ENCODE measurements at places on chromosomes 2 and 18. TPM values are rescaled to one million over a fixed set of nuclear protein-coding genes. Genes with fewer than 3 reads are reported as not detected.

- no peaks in the 10 kb centered on the region for H3K4me1 ChIP-seq
- H3K36me3 ChIP-seq, result no peaks in the 10 kb centered on the region
- H3K4me3 ChIP-seq, result no peak overlapping the region
- no peak overlapping the region for H3K27ac ChIP-seq
- no peak for DNase-seq
These were observed 27.5 kb downstream of the TMEM178A start for GRCh38 chr2:39693245-39693644.

- no peak for DNase-seq
- H3K36me3 ChIP-seq, result no peaks in the 10 kb centered on the region
- H3K27ac ChIP-seq, result no peak overlapping the region
- H3K4me1 ChIP-seq, result peaks cover 14% of the 10 kb centered on the region
- no peaks in the 10 kb centered on the region for H3K27me3 ChIP-seq
- H3K4me3 ChIP-seq, result no peak overlapping the region
These were observed 240.4 kb downstream of the IKZF2 start for GRCh38 chr2:212911011-212911410.

The OSBPL6 gene
- total RNA-seq, result 0.52 TPM

DNA sequence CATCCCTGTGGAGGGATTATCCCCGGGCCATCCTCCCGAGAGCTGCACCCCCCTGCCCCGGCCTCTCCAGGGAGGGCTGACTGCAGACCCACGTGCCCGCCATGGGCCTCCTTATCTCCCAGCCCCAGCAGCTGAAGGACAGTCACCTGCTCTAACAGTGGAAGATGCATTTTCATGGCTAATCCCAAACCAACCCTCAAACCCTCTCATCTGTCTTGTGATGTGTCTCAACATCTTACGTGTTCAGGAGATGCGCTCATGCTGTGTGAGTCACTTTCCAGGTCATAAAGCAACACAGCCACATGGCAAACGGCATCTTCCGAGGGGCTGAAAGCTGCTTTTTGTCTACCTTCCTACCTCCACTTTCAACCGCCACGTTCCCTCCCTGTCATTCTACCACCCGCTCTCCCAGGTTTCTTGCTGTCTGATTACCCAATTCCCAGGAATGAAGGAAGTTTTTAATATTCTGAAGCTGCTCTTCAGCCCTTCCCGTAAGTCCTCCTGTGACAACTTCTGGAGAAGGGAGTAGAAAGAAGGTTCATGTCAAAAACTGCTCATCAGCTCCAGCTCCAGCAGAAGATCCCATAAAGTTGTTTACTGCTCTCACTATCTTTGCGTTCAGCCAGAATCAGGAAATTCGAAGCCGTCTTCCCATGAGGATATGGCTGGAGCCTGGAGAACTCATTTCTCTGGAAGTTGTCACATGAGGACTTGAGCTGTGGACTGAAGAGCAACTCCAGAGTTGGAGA is 54.5 kb downstream of the MBP start:
- H3K4me3 ChIP-seq, result no peak overlapping the region
- no peaks in the 10 kb centered on the region for H3K27me3 ChIP-seq
- H3K27ac ChIP-seq, result peak overlapping the region; percentile 28
- no peak for DNase-seq

The TAF1B gene
- 30.6 TPM for total RNA-seq

The UGT1A4 gene
- not detected for total RNA-seq

DNA sequence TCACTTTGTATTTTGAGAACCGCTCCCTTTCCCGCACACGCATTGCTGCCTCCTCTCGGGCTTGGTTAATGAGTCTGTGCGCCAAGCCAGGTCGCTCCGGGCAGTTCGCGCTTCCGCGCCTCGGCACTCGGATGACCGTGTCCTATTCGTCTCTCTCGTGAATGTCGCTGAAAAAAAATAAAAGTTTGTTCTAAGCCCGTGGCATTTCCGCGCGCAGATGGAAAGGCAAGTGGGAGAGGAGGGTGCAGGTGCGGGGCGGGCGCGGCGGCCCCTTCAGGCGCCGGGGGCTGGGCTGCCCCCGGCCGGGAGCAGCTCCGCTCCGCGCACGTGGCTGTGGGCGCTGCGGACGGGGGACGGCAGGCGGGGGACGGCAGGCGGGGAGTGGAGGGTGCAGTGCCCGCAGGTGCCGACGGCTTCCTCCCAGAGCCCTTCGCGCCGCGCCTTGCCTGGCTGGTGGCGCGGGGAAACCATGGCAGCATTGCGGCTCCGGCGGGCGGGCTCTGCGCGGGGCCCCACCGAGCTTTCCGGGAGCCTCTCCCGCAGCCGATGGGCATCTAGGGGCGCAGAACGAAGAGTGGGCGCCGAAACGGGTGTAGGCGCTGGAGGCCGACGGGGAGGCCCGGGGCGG is 159.6 kb upstream of the SIX2 start:
- H3K27ac ChIP-seq, result peak overlapping the region; percentile 33
- H3K4me1 ChIP-seq, result peaks cover 7% of the 10 kb centered on the region
- H3K36me3 ChIP-seq, result no peaks in the 10 kb centered on the region

The TNS1 gene
- total RNA-seq, result 13.5 TPM

DNA sequence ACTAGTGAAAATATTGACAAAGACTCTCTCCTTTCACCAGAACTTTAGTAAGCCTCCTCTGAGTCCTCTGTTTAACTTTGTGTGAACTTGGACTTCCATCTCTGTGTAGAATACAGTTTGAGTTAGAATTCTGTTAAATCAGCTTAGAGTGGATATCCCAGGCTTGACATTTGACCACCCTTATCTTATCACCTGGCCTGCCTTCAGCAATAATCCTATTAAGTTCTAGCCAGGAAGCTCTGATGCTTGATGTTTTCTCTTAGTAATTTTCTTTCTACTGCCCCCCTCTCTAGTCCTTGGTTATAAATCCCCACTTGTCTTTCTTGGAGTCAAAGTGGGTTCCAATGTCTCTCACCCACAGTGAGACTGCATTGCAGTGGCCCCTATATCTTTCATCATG is 702.7 kb upstream of the GCFC2 start:
- no peak overlapping the region for H3K27ac ChIP-seq
- H3K4me3 ChIP-seq, result no peak overlapping the region
- H3K27me3 ChIP-seq, result no peaks in the 10 kb centered on the region
- H3K36me3 ChIP-seq, result no peaks in the 10 kb centered on the region
- no peak for DNase-seq

GRCh38 chr2:3913166-3913565 is 209.8 kb downstream of the DCDC2C start:
- no peak for DNase-seq
- H3K27ac ChIP-seq, result no peak overlapping the region
- H3K36me3 ChIP-seq, result no peaks in the 10 kb centered on the region
- no peaks in the 10 kb centered on the region for H3K4me1 ChIP-seq

The TOGARAM2 gene
- total RNA-seq, result 5.0 TPM

The IL36B gene
- not detected for total RNA-seq

The RAPGEF4 gene
- total RNA-seq, result 0.62 TPM

The TDRD15 gene
- not detected for total RNA-seq

The SH2D6 gene
- total RNA-seq, result 0.10 TPM

DNA sequence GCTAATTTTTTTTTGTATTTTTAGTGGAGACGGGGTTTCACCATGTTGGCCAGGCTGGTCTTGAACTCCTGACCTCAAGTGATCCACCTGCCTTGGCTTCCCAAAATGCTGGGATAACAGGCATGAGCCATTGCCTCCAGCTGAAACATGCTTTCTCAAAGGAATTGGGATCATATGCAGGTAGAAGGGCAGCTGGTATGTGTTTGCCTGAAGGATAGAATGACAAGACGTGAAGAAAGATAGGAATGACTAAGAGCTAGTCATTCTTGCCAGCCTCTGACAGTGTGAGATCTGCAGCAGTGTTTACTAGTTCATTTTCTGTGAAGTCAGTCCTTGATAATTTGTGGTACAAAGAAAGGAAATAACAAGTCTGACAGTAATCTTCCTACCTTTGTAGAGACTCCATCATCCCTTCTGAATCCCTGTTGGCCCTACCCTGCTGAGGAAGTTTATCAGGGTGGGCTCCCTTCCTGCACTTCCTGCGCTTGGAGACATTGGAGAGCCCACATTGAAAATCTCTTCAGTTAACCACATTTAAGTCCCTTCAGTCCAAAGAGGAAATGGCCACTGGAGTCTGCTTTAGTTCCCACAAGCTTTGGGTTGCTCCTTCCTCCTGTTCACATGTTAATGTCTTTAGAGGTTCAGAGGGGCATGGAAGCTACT is 14.7 kb downstream of the CFLAR start:
- H3K27me3 ChIP-seq, result no peaks in the 10 kb centered on the region
- DNase-seq, result peak; percentile 50
- H3K27ac ChIP-seq, result peak overlapping the region; percentile 96
- peaks cover 58% of the 10 kb centered on the region for H3K36me3 ChIP-seq
- peak overlapping the region; percentile 70 for H3K4me3 ChIP-seq

The NFU1 gene
- total RNA-seq, result 16.4 TPM

DNA sequence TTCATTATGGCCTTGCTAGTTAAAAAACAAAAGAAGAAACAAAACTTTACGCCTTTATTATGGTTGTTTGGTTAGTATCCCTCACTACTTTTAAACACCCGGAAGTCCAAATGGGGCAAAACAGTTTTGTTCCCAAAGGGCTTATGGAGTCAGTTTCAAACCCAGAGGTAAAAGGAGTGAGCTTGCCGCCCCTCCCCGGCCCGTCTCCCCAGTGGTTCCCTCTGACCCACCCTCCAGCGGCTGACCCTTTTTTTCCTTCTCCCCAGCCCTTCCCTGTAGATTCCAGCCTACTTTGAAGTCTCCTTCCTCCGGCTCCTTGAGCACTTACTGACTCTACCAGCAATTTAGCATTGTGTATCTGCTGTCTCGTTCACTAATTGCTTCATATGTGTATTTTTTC is 209.2 kb downstream of the ICOS start:
- no peak for DNase-seq
- H3K4me1 ChIP-seq, result peaks cover 13% of the 10 kb centered on the region
- H3K4me3 ChIP-seq, result peak overlapping the region; percentile 76
- H3K36me3 ChIP-seq, result no peaks in the 10 kb centered on the region

DNA sequence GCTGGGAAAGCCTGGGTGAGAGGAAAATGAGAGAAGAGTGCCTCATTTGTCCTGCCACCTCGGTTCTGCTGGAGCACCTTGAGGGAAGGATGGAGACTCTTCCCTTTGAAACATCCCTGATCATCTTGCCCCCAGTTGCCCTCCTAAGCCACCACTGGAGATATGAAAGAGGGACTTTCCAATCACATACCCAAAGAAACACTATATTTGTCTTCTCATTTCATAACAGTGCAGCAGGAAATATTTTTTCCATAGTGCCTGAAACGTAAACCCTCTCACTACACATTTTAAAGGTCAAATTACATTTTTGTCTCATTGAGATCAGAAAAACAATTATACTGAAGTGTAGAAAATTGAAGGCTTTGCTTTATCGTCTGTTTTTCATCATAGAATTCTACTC is 63.3 kb downstream of the KCTD18 start:
- H3K27me3 ChIP-seq, result no peaks in the 10 kb centered on the region
- peaks cover 8% of the 10 kb centered on the region for H3K4me1 ChIP-seq
- no peak overlapping the region for H3K27ac ChIP-seq
- H3K4me3 ChIP-seq, result no peak overlapping the region

The PAX3 gene
- total RNA-seq, result not detected

The TTN gene
- total RNA-seq, result 12.3 TPM

DNA sequence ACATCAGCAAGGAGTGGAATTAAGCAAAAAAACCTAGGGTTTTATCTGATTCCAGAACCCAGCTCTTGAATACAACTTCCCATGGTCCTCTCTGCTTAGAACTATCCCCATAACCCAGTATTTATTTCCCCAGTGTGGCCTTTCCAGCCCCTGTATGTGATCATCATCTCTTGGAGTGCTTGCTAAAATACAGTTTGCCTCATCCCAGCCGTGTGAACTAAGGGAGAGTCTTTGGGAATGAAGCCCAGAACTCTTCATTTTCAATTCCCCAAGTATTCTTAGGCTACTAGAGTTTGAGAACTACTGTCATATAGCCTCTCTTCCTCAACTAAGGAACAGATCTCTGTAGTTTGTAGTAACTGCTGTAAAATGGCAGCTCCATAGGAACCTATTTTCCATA is 173.1 kb downstream of the LCLAT1 start:
- H3K27ac ChIP-seq, result no peak overlapping the region
- DNase-seq, result no peak
- no peak overlapping the region for H3K4me3 ChIP-seq
- H3K36me3 ChIP-seq, result peaks cover 19% of the 10 kb centered on the region
- no peaks in the 10 kb centered on the region for H3K27me3 ChIP-seq

DNA sequence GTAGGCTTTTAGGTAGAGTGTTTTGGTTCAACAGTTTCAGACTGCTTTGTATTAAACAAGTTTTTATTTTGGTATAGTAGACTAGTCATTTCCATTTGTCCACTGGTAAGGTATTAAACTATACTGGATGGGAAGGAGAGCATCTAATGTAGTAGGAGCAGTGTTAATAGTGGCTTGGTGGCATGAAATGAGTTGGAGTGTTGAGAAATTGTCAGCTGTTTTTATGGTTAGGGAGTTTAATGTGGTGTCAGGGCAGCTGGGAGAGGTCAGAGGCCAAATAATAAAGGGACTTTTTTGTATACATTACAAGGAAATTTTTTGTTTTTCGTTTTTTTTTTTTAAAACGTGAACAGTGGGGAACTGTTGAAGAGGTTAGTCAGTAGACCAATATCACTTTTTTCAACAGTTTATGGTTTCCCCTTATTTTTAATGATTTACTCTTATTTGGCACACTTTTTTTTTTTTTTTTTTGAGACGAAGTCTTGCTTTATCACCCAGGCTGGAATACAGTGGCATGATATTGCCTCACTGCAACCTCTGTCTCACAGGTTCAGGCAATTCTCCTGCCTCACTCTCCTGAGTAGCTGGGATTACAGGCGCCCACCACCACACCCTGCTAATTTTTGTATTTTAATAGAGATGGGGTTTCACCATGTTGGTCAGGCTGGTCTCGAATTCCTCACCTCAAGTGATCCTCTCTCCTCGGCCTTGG is 21.2 kb downstream of the ACTR3 start:
- H3K36me3 ChIP-seq, result peaks cover 55% of the 10 kb centered on the region
- H3K27ac ChIP-seq, result peak overlapping the region; percentile 42
- no peaks in the 10 kb centered on the region for H3K27me3 ChIP-seq
- no peak overlapping the region for H3K4me3 ChIP-seq
- peaks cover 68% of the 10 kb centered on the region for H3K4me1 ChIP-seq
- no peak for DNase-seq

The IMMT gene
- 135 TPM for total RNA-seq

The CCDC68 gene
- total RNA-seq, result 0.29 TPM

- no peak overlapping the region for H3K27ac ChIP-seq
- H3K36me3 ChIP-seq, result no peaks in the 10 kb centered on the region
- no peak for DNase-seq
- no peaks in the 10 kb centered on the region for H3K4me1 ChIP-seq
These were observed 152.6 kb upstream of the PELI1 start for GRCh38 chr2:64296695-64297346.

DNA sequence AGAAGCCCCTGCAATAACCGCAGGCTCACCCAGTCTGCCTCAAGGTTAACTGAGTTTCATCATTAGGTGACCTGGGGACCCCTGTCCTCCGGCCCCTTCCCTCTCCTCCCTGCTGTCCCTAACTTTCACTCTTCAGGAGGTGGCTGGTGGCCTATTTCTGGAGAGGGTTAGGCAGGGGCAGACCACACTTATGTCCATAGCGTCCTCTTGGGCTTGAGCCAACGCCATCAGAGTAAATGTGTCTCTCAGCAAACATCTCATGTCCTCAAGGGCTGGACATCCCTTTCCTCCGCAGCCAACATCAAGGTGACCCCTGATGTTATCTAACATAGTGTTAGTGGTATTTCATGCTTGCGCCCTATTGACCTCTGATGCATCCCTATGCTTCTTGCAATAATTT is 114.8 kb downstream of the BCL11A start:
- H3K4me3 ChIP-seq, result no peak overlapping the region
- no peaks in the 10 kb centered on the region for H3K27me3 ChIP-seq
- no peak for DNase-seq
- H3K4me1 ChIP-seq, result no peaks in the 10 kb centered on the region
- H3K27ac ChIP-seq, result no peak overlapping the region

The TRIP12 gene
- total RNA-seq, result 296 TPM

The FAM124B gene
- total RNA-seq, result 0.64 TPM
